Fibroblast of the aortic adventitia (primary cell): ENCODE measurements at places on chromosomes 11 and 22. TPM values are rescaled to one million over a fixed set of nuclear protein-coding genes. Genes with fewer than 3 reads are reported as not detected.

Gene THAP7
- total RNA-seq = 20.0 and 21.8 TPM in 2 replicates

Gene TYR
- total RNA-seq = not detected in 2 replicates

Gene PAAF1
- 9.2 and 11.1 TPM in 2 replicates for total RNA-seq

Gene CSTPP1
- 24.6 and 34.9 TPM in 2 replicates for total RNA-seq

Gene DTX4
- 0.18 and 0.57 TPM in 2 replicates for total RNA-seq

Gene MPEG1
- total RNA-seq = not detected in 2 replicates

Gene ZNF70
- total RNA-seq = 5.3 and 5.9 TPM in 2 replicates

Gene GAL3ST3
- not detected in 2 replicates for total RNA-seq

Gene PDGFD
- 32.4 and 37.4 TPM in 2 replicates for total RNA-seq

Gene MMP12
- total RNA-seq = not detected in 2 replicates

Gene GP1BB
- 2.1 and 20.1 TPM in 2 replicates for total RNA-seq

Gene SCUBE1
- not detected in 2 replicates for total RNA-seq

Gene CARD18
- not detected in 2 replicates for total RNA-seq

Gene SCT
- total RNA-seq = not detected in 2 replicates

Gene GNB1L
- total RNA-seq = 4.0 and 5.2 TPM in 2 replicates

Gene HEPN1
- not detected in 2 replicates for total RNA-seq

Gene NKAPD1
- total RNA-seq = 26.2 and 31.1 TPM in 2 replicates

Gene LDLRAD3
- 8.6 and 10.8 TPM in 2 replicates for total RNA-seq

Gene OR52N4
- not detected in 2 replicates for total RNA-seq

Gene PANX3
- total RNA-seq = not detected in 2 replicates

Gene TRIM48
- not detected in 2 replicates for total RNA-seq

Gene SLC22A12
- total RNA-seq = not detected in 2 replicates

Gene NXPE1
- not detected in 2 replicates for total RNA-seq

Gene OR6T1
- not detected in 2 replicates for total RNA-seq

Gene ANO3
- total RNA-seq = 0.98 and 5.9 TPM in 2 replicates

Gene PKP3
- 1.3 and 5.6 TPM in 2 replicates for total RNA-seq

Gene DEFB131B
- not detected in 2 replicates for total RNA-seq

Gene PHOX2A
- total RNA-seq = not detected in 2 replicates

Gene CYB5R3
- 44.4 and 113 TPM in 2 replicates for total RNA-seq

Gene CRYBB3
- not detected in 2 replicates for total RNA-seq

Gene MS4A3
- not detected in 2 replicates for total RNA-seq

Gene GCAT
- 13.1 and 16.2 TPM in 2 replicates for total RNA-seq

Gene MMP10
- total RNA-seq = 3.6 TPM in 1 of 2 replicates, not detected in the other

Gene CD3E
- not detected in 2 replicates for total RNA-seq

Gene NRGN
- total RNA-seq = 0.27 and 0.33 TPM in 2 replicates

Gene JRKL
- total RNA-seq = 8.2 and 10.4 TPM in 2 replicates

Gene LSP1
- 18.7 and 40.2 TPM in 2 replicates for total RNA-seq

Gene TESMIN
- total RNA-seq = 1.2 TPM in 1 of 2 replicates, not detected in the other

Gene TRIM3
- 18.9 and 23.8 TPM in 2 replicates for total RNA-seq

Gene NAV2
- 6.5 and 44.6 TPM in 2 replicates for total RNA-seq

Gene APOBEC3B
- total RNA-seq = 0.90 and 6.8 TPM in 2 replicates

Gene SCN2B
- total RNA-seq = 0.33 TPM in 1 of 2 replicates, not detected in the other

Gene C11orf21
- total RNA-seq = not detected in 2 replicates

Gene PVALB
- not detected in 2 replicates for total RNA-seq

Gene ARHGAP32
- total RNA-seq = 18.1 and 20.1 TPM in 2 replicates

Gene DRAP1
- 155 and 317 TPM in 2 replicates for total RNA-seq

Gene KCNJ4
- not detected in 2 replicates for total RNA-seq

Gene STK33
- total RNA-seq = 1.1 and 3.8 TPM in 2 replicates

Gene SLC37A2
- total RNA-seq = 0.08 and 0.63 TPM in 2 replicates

Gene MPPED1
- not detected in 2 replicates for total RNA-seq

Gene TREH
- total RNA-seq = not detected in 2 replicates

Gene SEPTIN3
- total RNA-seq = 0.65 TPM in 1 of 2 replicates, not detected in the other

Gene CSF2RB
- total RNA-seq = 0.81 and 0.98 TPM in 2 replicates

Gene SLC22A8
- not detected in 2 replicates for total RNA-seq

Gene CRACR2B
- 1.3 and 1.8 TPM in 2 replicates for total RNA-seq

Gene ART1
- total RNA-seq = not detected in 2 replicates

Gene RIN1
- 10.1 and 45.3 TPM in 2 replicates for total RNA-seq

Gene SYNGR1
- total RNA-seq = 3.9 and 14.2 TPM in 2 replicates

Gene MS4A1
- total RNA-seq = 0.25 TPM in 1 of 2 replicates, not detected in the other

Gene IFITM10
- 2.2 and 5.9 TPM in 2 replicates for total RNA-seq
